ENCODE measurements at places on chromosomes 6 and 20.

GRCh38 chr6:99836471-99836870 is 157.6 kb downstream of the MCHR2 start:
- DNase-seq = no peak

- DNase-seq = no peak
Measured at GRCh38 chr6:2669067-2669700, 81.5 kb downstream of the MYLK4 start.

GRCh38 chr6:106539936-106540335 is 89.4 kb downstream of the RTN4IP1 start:
- DNase-seq = no peak

GRCh38 chr6:19662911-19663310 is 174.3 kb upstream of the ID4 start:
- DNase-seq = no peak

GRCh38 chr20:4844751-4845465 is 123.2 kb downstream of the PRND start:
- DNase-seq = no peak

- no peak for DNase-seq
Measured at GRCh38 chr20:44104798-44105517, 82.0 kb downstream of the JPH2 start.

DNA sequence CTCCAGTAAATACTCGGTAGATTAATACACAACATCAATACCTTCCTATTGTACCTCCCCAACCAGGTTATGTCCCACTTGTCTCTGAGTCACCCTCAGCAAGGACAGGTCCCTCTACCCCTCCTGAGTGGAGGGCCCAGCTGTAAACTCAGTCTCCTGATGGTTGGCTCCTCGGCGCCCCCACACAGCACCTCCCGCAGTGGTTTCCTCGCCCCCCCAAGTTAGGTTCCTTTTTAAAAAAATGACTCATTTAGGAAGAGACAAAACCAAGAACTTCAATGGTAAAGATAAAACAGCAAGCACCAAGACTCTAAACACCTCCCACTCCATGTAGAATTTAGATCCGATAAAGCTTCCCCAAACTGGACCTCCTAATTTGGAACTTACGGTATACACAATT is 83.5 kb downstream of the TRERF1 start:
- no peak for DNase-seq

GRCh38 chr6:156587071-156587470 is 190.1 kb upstream of the ARID1B start:
- no peak for DNase-seq

GRCh38 chr6:139431602-139431956 is 57.1 kb upstream of the CITED2 start:
- no peak for DNase-seq

DNA sequence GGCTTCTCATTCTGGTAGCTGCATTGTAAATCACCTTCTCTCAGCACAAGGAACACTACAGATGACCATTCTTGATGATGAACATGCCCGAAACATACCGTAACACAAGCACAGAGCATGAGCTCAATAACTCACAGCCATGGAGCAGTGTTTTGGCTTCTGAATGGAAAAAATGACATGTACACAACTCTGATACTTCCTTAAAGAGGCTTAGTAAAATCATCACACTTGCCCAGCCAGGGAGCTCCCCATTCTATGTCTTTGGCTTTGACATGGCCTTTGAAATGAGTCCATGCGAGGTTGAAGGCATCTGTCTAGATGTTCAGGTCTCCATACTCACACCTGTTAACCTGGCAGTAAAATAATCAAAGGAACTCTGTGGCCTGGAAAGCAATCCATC is 87.6 kb downstream of the MYB start:
- no peak for DNase-seq

DNA sequence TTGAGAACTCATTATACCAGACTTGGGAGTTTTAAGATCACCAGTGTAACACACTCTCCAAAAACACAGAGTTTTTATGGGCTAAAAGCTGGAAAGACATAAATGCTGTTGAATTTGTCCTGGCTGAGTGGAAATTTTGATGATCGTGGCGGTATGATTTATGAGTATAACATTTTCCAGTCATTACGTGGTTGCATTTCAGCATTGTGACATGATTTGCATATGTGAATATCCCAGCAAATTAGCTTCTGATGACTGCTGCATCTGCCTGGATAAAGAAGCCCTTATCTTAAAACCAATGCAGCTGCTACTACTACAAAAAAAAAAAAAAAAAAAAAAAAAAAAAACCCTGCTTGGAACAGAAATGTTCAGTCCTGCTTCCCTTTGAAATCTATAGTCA is 850.9 kb downstream of the TFAP2A start:
- no peak for DNase-seq

DNA sequence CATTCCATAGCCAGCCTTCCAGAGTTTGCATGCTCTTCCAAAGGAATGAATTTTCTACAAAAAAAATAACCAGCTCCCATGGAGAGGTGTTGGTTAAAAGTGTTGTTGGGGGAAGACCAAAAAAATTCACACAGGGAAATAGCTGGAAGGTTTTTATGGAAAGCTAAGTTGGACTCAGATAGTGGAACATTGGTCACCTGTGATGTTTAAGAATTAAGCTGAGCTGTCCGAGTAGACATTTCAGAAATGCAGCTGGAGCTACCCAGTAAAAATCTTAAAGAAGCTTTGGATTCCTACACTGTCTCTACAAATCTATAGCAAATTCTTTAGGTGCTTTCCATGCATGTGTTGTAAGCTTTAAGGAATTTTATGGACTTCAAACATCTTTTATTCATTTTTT is 155.5 kb downstream of the THBS2 start:
- DNase-seq = no peak

DNA sequence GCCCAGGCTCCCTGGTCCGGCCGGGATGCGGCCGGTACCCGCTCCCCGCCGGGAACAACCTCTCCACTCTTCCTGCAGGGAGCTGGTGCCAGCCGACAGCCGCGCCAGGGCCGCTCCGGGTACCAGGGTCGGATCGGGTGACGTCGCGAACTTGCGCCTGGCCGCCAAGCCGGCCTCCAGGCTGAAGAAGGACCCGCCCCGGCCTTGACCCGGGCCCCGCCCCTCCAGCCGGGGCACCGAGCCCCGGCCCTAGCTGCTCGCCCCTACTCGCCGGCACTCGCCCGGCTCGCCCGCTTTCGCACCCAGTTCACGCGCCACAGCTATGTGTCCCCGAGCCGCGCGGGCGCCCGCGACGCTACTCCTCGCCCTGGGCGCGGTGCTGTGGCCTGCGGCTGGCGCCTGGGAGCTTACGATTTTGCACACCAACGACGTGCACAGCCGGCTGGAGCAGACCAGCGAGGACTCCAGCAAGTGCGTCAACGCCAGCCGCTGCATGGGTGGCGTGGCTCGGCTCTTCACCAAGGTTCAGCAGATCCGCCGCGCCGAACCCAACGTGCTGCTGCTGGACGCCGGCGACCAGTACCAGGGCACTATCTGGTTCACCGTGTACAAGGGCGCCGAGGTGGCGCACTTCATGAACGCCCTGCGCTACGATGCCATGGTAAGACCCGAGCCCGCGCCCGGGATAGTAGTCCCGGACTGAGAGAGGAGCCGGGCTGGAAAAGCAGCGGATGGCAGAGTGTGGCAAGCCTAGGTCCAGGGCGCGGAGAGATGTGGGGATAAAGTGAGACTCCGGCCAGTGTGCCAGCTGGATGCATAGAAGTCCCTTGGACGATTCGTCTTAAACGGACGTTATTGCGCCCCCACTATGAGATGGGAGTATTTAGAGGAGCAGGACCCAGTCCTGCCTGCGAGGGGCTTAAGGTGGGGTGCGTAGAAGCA is at the start of gene NT5E:
Gene NT5E (plus strand): TSS at position 266 of the 942 bp plus-strand sequence. CDS start 57 bp downstream, at position 323.
- DNase-seq = peak; percentile 62

GRCh38 chr6:138222901-138223546 is 4.7 kb upstream of the PBOV1 start:
- DNase-seq = no peak

GRCh38 chr6:134372603-134373281 is 54.8 kb upstream of the SGK1 start:
- no peak for DNase-seq

- no peak for DNase-seq
Measured at GRCh38 chr6:155222506-155222905, 41.3 kb upstream of the CLDN20 start.

- DNase-seq = no peak
Measured at GRCh38 chr6:93992976-93993375, 573.6 kb upstream of the EPHA7 start.

DNA sequence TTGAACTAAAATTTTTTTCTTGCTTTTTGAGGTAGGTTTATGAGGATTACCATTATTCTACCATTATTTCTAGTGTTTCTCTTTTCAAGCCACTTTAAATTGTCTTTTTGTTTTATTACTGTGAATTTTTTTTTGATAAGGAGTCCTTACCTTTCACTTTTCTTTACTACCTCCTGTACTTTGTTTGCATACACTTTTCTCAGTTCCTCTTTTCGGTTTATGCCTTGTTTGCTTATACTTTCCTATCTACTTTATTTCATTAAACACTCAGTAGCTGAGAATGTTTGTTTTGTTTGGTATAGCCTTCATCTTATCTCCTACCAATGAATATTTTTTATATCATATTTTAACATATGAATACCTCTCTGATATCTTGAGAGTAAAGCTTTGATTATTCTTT is 147.9 kb downstream of the TFAP2B start:
- DNase-seq = no peak

DNA sequence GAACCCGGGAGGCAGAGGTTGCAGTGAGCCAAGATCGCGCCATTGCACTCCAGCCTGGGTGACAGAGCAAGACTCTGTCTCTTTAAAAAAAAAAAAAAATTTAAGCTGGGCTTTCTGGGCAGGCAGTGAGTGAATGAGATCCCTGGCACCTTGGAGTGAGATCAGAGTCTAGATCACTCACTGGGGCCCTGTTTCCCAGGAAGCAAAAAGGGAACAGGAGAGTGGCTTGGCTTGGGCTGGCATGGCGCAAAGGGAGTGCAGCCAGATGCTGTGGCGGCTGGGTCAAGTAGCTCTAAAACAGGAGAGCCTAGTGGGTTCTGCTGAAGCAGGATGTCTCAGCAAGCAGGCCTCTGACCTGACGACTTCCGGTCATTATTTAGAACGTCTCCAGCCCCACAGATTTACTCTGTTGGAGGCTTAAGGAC is 10.4 kb downstream of the PLCG1 start:
- DNase-seq = no peak

GRCh38 chr6:23601811-23602345 is 524.1 kb upstream of the NRSN1 start:
- DNase-seq = peak; percentile 32

GRCh38 chr6:52416629-52417151 is 3.5 kb upstream of the EFHC1 start:
- DNase-seq = peak; percentile 72

- DNase-seq = peak; percentile 79
Measured at GRCh38 chr20:2101057-2101864, at the start of gene STK35. Gene STK35, plus strand, starts transcription at chr20:2101827. Its CDS starts 55 bp downstream, at chr20:2101882.

GRCh38 chr6:46648869-46649492 is 3.6 kb downstream of the CYP39A1 start:
- DNase-seq = no peak

- peak; percentile 71 for DNase-seq
Measured at GRCh38 chr20:5061213-5061612, 58.5 kb downstream of the PCNA start.

DNA sequence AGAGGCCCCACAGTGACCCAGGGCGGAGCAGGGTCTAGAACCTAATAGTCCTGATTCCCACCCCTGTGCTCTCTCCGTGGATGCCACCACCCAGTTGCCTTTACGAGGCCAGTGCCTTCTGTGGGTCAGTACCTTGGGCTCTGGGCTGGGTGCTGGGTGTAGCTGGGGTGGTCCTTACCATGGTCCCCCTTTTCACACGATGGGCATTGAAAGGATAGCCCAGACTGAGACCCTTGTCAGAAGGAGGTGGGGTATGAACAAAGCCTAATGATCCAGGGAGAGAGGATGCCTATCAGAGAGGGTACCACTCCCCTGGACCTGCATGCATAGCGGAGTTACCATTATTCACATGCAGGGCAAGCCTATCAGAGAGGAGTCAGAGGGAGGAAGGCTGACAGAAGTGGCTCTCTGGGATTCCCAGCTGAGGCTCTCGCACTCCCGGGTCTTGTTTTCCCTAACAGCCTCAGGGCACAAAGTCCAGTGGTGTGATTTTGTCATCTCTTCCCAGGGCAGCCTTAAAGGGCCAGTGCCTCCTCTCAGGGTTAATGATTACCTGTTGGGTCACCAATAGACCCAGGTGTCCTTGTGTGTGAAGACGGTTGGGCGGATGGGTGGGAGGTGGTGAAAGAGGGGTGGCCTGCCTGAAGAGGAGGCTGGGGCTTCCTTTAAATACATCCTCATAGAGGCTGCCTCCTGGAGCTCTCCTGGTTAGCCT is 36.2 kb downstream of the VEGFA start:
- DNase-seq = no peak

DNA sequence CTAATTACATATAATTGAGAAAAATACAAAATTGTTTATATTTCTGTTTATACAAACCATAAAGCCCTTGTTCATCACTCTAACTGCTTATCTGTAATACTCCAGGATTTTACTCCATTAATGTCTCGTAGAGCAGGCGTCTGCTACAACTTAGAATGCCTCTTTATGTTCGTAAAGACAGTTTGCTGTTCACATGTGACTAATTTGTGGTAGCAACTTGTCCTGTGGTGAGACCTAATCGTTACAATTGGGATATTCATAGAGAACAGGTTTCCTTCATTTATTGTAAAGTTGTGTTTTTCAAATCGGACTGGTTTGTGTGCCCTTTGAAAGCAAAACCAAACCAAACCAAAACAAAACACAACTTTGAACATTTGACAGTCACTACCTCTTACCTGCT is 149.7 kb downstream of the ASCC3 start:
- DNase-seq = peak; percentile 77

GRCh38 chr6:49003348-49003747 is 459.7 kb downstream of the MMUT start:
- no peak for DNase-seq

Measured in SK-MEL-5 (cell line).